ENCODE measurements at places on chromosomes 12 and 14. TPM values are rescaled to one million over a fixed set of nuclear protein-coding genes. Genes with fewer than 3 reads are reported as not detected.

The SDR9C7 gene
- not detected for total RNA-seq

The AQP6 gene
- not detected for total RNA-seq

The ADAMTS20 gene
- total RNA-seq: not detected

The RGS6 gene
- 2.2 TPM for total RNA-seq

DNA sequence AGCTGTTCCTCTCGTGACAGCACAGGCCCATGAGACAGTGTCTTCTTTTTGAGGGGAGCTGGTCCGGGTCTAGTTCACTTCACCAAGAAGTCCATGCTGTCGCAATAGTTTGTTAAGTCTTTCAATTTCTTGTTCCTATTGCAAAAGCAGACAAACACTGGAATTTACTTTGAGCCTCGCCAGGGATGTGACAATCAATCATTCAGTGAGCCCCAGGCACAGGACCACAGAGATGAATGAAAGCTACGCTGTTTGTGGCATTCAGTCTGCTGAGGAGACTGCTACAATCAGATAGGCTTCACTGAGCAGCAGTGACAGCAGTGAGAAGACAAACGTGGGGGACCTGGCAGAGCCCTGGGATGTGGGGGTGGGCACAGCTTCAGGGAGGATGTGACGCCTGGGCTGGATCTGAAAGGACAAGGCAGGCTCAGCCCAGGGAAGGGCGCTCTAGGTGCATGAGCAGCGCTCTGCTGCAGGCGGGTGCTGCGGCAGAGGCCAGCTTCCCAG lies 35.5 kb downstream of the TCTN1 start:
- peaks cover 20% of the 10 kb centered on the region for H3K4me1 ChIP-seq
- H3K27me3 ChIP-seq: no peaks in the 10 kb centered on the region
- H3K4me3 ChIP-seq: no peak overlapping the region
- H3K27ac ChIP-seq: no peak overlapping the region
- peaks cover 6% of the 10 kb centered on the region for H3K36me3 ChIP-seq

DNA sequence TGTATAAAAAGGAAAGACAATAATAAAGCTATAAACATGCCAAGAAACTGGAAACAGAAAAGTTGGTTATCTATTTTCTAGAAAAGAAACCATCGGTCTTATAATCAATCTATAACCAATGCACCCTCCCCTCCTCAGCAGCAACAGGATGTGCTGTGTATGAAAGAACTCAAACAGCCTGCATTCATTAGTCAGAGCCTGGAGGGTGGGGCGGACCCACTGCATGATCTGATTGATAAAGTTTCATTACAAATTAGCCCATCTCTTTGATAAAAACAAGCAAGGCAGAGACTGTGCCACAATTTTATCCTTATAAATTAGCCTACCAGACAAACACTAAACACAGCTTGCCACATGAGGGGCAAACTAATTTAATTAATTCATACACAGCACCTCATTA lies 448.1 kb downstream of the BCAT1 start:
- no peaks in the 10 kb centered on the region for H3K27me3 ChIP-seq
- no peak overlapping the region for H3K27ac ChIP-seq
- no peaks in the 10 kb centered on the region for H3K36me3 ChIP-seq

DNA sequence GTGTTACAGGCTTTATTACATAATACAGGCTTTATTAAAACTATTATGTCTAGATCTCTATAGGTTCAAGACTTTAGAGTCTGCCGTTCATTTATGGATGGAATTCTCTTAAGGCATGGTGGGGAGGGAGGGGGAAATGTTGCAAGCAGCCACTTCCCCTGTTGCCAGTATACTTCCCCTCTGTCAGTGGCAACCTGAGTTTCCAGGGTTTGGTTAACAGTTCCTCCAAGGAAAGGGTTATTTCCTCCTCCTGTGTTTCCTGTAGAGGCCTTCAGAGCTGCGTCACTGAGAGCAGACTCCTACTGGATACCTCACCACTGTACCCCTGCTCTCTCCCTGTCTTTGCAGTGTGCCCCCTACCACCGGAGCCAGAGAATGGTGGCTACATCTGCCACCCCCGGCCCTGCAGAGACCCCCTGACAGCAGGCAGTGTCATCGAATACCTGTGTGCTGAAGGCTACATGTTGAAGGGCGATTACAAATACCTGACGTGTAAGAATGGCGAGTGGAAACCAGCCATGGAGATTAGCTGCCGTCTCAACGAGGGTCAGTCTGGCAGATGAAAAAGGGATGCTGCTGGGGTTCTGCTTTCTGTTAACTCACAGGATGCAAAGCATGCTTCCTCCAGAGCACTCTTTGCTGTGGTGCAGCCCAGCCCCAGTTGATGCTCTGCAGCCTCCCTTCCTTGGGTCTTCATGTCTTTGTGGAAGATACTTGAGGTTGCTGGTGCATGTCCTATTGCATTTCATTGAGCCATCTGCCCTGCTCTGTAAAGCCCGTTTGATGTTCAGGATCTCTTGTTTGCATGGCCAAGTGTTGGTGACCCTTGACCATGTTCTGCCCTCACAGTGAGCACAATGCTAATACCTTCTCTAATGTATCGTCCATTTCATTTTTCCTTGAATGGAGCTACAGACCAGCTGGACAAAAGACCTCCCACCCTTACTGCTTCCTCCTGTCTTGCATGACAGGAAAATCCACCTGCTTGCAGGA lies 63.6 kb upstream of the SRSF5 start:
- H3K4me3 ChIP-seq: no peak overlapping the region
- H3K27me3 ChIP-seq: no peaks in the 10 kb centered on the region
- H3K4me1 ChIP-seq: peaks cover 47% of the 10 kb centered on the region
- H3K27ac ChIP-seq: no peak overlapping the region
- DNase-seq: no peak
- H3K36me3 ChIP-seq: peaks cover 27% of the 10 kb centered on the region

GRCh38 chr12:6943722-6944380 lies at the start of the genes C12orf57 and RNU7-1:
Gene C12orf57, plus strand, starts transcription at chr12:6944022. Its CDS starts 100 bp downstream, at chr12:6944122.
Gene RNU7-1, plus strand, starts transcription at chr12:6943816.
- H3K27me3 ChIP-seq: no peaks in the 10 kb centered on the region
- H3K4me3 ChIP-seq: peak within 1 kb of the TSS; percentile 77
- H3K4me1 ChIP-seq: peaks cover 69% of the 10 kb centered on the region

DNA sequence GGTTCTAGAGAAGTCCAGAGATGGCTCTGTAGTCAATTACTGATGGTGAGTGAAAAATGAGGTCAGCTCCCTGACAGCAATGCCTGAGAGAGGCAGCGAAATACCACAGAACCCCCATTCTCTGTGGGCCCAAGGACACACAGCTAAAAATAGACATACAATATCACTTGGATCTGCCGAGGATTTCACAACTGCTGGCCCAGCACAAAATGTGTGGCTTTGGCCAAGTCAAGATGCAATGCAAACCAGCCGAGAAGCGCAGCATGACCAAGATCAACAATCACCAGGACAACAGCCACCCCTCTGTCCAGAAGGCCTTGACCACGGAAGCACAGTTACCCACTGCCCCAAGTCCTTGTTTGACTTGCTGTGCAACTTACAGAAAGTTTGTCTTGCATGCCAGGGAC lies 52.2 kb downstream of the CKAP4 start:
- H3K4me1 ChIP-seq: no peaks in the 10 kb centered on the region
- peaks cover 28% of the 10 kb centered on the region for H3K27me3 ChIP-seq
- no peak for DNase-seq

DNA sequence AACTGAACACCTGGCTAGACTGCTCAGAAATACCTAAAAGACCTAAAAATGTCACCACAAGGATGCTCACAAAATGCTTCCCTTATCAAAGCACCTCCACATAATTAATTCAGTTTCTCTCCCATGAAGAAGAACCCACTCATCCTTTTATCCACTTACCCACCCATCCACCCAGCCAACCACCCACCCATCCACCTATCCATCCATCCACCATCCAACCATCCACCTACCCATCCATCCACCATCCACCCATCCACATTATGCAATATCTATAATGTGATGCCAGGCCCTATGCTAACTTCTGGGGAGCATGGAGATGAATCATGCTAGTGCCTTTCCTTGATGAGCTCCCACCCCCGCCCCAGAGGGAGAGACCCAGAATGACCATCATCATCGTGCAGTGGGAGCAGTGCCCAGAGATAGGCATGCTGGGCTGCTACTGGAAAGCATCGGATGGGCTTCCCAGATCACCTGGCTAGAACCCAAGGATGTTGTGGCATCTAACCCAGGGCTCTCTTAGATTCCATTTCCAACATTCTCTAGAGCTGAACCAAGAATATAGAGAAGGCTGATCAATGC lies 166.6 kb downstream of the TTC7B start:
- H3K36me3 ChIP-seq: no peaks in the 10 kb centered on the region
- H3K27ac ChIP-seq: peak overlapping the region; percentile 85
- no peak overlapping the region for H3K4me3 ChIP-seq
- no peak for DNase-seq
- no peaks in the 10 kb centered on the region for H3K4me1 ChIP-seq

All from activated T-cell treated with anti-CD3 and anti-CD28 coated beads, Interleukin-2, amount 50 U/mL, for 72 hours (primary cell).